ENCODE measurements at places on chromosomes 12 and 14.

DNA sequence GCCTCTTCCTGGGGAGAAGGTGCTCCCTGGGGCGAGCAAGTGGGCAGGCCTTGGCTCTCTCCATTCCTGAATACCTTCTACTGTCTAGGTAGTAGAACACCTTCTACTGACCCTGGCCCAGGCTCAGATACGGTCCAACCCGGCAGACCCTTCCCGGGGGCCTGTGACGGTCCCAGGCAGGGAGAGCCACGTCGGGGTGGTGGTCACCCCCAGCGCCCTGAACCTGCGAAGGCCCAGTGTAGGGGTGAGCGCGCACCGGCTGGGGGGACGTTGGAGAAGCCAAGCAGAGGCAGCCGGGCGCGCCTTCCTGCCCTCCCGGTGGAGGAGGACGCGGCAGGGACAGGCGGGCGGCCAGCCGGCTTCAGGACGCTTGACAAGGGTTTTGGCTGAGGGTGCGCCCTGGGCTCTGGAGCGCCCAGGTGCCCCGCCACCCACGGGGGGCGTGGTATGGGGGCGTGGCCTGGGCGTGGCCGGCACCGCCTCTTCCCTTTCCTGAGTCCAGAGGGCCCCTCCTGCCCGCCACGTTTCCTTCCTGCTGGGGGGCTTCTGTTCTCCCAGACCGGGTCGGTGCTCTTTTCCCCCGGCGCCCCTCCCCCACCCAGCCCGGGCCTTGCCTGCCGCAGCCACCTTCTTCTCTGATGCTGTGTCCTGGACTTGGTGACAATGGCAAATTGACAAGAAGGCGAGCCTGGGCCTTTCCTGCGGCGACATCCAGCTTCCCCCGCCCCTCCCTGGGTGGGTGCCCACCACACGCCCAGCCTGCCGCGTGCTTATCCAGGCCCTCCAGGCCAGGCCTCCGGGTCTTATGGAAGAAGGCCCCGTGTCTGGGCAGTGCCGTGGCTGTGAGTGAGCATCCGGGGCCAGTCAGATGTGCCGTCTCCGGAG lies 24.5 kb upstream of the PPP1R13B start:
- no peak for DNase-seq

GRCh38 chr14:103745424-103745823 lies 29.8 kb downstream of the ZFYVE21 start:
- DNase-seq, result no peak

DNA sequence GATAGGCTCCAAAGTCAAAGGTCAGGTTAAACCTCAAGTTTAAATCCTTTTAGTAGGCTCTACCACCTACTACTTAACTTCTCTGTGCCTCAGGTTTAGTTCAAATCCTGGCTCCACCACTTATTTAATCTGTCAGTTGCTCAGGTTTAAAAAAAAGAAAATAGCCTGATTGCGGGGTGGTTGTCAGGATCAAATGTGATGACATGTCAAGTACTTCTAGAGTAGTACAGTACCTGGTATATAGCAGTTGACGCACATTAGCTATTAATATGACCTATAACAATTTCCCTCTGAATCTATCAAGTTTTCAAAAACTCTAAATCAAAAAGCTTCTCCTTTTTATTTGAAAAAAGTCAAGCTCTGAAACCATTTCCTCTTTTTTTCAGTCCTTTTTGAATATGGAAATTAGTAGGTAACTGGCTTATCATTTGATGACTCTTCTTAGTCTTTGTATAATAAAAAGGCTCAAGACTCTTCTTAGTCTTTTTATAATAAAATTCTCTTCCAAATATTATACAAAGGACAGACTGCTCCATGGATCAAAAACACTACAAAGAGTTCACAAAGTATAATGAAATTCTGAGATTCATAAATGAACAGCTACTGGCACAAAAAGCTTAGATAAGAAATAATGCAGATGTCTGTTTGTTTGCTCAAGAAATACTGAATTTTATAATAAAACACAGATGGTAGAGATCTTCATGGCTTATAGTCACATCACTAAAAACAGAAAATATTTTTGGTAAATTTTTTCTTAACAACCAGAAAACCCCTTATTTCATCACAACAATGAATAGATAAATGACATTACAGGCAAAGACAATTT lies 5.0 kb downstream of the OSBPL8 start:
- no peak for DNase-seq

DNA sequence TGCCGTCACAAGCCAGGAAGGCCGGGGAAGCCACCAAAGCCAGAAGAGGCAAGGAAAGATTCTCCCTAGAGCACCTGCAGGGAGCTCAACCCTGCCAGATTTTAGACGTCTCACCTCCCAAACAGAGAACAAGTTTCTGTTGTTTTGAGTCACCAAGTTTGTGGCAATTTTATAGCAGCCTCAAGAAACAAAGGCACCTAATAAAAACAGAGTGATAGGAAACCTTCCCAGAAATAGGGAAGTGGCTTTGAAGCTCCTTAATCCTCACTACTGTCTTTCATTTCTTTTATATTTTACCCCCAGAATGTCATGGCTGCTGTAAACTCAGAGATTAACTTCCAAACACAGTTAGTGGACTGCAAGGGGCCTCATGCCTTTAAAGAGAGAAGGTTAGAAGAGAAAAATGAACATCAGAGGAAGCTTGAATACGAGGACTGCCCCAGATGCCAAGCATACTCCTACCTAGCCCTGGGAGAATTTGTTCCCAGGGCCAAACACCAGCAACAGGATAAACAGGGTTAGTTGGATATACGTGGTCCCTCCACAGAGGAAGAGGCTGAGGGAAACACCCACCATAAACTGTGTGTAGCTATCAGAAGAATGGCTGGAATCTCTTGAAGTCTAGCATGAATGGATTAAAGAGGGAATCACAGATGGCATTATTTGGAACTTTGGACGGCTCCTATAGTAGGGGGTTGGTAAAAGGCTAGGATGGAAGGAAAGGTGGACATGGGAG lies 148.3 kb downstream of the KCNA5 start:
- DNase-seq, result no peak

GRCh38 chr12:13713556-13714410 lies 267.6 kb downstream of the GRIN2B start:
- DNase-seq, result no peak

- no peak for DNase-seq
Measured at GRCh38 chr12:76266797-76267196, 81.4 kb downstream of the BBS10 start.

DNA sequence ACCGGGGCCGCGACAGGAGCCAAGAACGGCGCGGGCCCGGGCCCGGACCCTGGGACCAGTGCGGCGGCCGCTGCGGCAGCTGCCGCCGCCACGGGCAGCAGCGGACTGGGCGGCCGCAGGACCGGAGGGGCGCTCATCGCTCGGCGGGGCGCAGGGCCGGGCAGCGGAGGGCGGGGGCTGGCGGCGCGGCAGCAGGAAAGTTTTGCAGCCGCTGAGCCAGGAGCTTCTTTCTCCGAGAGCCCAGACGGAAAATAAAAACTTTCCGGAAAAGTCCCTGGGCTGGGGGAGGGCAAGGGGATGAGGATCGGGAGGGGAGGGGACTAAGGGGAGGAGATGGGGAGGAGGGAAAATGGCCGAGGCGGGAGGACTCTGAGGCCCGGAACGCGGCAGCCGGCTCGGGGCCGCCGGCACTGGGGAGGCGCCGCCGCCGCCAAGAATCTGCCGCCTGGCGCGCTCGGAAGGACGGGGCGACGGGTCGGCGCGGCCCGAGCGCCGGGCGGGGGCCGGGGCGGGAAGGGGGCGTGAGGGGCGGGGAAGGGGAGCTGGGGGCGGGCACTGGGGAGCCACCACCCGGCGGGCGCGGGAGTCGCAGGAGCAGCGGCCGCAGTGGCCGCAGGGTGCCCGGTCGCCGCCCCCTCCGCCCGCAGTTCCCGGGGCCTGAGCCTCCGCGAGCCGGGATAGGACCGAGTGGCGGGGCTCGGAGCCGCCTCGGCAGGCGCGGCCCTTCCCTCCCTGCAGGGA lies at the start of gene PRKD1:
Gene PRKD1 (minus strand): TSS at position 472 of the 741 bp plus-strand sequence.
- DNase-seq, result no peak

DNA sequence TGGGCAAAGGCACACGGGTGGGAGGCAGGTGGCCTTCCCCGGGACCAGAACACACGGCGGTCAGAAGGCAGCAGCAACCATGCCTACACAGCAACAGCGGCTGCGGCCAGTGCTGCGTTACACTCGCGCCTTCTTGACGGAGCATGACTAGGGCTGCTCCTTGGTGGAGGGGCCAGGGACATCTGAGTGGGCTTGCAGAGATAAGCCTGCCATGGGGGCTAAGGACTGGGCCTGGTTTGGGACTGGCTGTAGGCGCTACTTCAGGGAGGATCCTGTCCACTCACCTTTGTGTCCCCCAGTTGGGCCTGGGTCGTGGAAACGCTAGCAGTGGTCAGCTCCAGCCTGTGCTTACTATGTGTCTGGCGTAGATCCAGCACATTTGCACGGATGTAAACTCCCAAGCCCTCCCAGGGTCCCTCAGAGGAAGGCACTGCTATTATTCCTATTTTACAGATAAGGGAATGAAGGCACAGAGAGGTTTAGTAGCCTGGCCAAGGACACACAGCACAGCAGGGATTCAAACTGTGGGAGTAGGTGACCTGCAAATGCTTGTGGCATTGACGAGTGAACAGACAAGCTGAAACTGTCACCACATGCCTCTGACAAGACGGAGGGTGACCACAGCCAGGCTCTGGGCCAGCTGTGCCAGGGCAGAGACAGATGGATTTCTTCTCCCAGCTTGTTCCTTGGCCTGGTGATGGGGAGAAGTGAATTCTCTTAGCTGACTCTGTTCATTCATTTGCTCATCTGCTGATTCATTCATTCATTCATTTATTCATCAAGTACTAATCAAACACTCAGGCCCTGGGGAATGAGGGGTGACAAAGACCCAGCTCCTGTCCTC lies 31.9 kb upstream of the DLK1 start:
- no peak for DNase-seq

DNA sequence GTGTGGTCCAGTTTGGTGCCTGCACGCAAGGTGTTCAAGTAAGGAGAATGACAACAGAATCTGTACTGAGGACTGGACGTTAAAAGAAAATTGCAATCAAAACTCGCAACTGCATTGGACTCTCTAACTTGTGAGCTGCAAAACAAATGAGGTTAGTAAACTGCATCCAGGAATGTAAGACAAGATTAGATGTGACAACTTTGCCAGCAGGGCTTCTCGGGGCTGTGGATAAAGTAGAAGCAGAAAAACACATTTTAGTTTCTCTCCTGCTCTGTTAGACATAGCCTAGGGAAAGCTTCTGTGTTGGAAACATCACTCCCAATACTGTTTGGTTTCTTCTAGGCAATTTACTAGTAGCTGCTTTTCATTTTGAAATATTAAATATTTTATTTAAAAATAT lies 338.2 kb upstream of the NAV3 start:
- DNase-seq, result no peak

DNA sequence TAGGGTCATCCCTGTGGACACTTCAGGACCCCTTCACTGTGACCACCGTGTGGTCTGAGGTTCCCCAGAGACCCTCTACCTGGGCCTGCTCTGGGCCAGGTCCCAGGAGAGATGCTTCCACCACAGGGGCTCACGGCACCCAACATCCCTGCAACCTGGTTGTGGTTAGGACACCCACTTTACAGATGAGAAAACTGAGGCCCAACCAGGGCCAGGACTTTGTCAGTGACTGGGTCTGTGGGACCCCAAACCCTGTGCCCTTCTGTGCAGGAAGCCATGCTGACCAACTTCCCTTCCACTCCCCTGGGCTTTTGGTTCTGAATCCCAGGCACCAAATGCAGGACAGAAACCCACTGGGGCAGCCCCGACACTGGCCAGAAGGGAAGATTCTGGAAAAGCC lies 21.6 kb downstream of the BEGAIN start:
- no peak for DNase-seq

DNA sequence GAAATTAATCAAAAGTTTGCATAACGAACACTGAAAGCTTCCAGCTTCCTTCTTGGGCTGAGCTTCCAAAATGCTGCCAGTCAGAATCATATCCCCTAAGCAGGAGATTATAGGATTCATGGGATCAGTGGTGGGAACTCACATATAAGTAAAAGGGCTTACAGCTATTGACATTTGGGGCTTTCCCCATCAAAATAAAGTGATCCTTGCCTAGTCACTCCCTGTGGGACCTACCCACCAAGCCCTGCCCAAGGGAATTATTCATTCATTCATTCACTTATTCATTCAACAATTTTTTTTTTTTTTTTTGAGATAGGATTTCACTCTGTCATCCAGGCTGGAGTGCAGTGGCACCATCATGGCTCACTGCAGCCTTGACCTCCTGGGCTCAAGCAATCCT lies 47.5 kb upstream of the NR1H4 start:
- DNase-seq, result no peak

- DNase-seq, result no peak
Measured at GRCh38 chr14:100982762-100983161, 79.2 kb upstream of the RTL1 start.

Measured in NCI-H187 treated with DMSO at 0.1 percent for 48 hours (cell line).